ENCODE measurements at places on chromosomes 3 and 15.

DNA sequence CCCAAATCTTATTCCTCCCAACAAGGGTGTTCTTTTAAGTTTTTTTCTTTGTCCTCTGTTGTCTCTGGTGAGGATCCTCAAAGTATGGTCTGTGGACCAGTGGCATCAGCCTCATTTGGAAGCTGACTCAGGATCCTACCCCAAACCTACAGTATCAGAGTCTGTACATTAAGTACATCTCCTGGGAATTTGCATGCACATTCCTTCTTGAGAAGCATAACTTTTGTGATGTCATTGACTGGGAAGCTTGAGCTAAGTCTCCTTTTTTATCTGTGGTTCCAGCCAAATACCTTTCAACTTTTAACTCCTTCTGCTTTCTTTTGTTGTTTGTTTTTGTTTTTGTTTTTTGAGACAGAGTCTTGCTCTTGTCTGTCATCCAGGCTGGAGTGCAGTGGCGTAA is 40.5 kb downstream of the ARMC8 start:
- DNase-seq: no peak

DNA sequence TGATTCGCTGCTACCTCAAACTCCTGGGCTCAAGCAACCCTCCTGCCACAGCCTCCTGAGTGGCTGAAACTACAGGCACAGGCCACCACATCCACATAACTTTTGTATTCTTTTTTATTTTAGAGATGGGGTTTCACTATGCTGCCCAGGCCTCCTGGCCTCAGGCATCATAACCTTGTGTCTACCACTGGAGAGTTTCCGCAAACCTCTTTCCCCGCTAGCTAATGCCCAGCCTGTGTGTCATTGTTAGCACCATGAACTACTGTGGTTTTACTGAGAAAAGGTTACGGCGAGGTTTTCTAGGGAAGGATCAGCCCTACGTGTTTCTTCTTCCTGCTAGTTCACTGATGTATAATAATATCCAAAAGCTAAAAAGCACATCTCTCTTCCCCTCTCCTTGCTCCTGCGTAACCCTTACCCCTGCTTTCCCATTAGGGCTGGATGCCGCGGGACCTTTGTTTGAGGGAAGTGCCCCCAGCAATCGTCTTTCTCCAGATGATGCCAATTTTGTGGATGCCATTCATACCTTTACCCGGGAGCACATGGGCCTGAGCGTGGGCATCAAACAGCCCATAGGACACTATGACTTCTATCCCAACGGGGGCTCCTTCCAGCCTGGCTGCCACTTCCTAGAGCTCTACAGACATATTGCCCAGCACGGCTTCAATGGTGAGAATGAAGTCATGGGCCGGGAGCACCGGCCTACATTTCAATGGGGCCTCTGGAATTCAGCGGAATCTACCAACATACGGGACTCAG is 113.7 kb downstream of the LIPC start:
- no peak for DNase-seq

GRCh38 chr3:198079771-198080520 is 119.9 kb downstream of the LMLN start:
- no peak for DNase-seq

GRCh38 chr3:151707216-151707615 is 26.5 kb upstream of the AADACL2 start:
- no peak for DNase-seq

DNA sequence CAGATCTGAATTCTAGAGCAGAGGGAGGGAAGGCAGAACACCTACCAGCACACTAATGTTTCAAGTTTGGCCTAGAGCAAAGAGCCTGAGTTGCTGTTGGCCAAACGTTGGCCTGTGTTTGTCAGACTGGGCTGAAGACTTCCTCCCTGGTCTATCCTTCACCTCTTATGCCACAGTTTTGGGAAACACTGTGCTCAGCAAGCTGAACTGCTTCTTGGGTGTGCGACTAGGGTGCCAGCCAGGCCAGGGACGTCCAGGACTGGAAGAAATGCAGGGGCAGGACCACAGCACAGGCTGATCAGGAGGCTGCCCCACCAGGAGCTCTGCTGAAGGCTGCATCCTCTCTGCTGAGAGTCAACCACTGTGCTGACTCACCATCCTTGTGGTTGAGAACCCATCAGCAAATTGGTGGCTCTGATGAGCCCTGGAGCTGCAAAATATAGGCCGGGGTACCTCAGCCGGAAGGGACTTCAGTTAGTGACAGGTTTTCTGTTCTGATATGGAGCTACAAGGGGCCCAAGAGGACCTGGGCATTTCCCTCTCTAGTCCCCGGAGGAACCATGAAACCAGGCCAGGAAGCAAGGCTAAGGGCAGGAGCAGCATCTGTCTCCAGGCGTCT is 131.6 kb upstream of the RASGRP1 start:
- DNase-seq: no peak

DNA sequence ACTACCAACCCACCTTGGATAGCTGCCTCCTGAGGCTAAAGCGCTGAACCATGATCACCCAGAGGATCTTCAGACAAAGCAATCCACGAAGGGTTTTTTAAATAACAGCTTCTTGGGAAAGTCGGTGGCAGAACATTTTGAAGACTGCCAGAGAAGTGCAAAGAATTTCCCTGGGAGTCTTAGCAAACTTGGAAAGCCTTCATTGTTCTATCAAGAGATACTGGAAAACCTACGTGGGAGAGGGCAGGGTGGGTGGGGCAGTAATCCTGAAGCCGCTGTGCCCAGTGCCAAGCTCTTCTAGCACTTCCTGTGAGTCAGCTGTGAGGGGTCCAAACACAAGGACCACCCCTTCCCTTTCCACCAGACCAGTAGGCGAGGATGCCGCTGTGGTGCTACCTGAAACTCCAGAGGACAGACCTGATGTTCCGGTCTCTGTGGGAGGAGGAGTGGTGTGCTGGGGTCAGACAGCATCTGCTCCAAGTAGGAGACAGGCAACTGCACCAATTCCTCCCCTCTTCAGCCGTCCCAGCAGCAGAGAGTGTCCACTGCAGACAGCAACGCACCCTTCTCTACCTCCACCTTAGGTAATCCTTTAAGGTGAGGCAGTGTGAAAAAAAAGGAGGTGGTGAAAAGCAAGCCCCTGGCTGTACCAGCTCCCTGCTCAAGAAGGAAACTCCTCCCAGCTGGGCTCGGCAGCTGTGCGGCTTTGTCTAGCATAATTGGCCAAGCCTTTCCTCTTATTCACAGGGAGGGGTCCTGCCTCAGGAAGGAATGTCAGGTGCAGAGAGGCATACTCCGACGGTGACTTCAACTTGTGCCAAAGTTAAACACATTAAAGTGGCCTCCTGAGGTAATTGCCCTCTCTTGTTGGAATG is 99.0 kb downstream of the TMCC1 start:
- DNase-seq: no peak

DNA sequence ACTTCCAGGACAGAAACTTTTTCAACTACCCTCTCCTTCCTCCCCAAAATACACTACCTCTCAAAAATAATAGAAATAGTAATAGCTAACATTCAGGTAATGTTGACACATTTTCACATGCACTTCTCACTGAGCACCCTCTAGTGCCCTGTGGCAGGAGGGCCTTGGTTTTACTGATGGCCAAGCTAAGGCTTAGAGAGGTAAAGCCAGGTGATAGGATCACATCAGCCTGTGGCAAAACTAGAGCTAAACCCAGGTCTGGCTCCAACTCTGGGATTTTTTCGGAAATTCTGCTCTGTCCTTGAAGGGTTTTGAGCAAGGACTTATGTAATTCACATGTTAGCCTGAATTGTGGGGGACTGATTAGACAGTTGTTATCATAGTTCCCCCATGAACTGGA is 922 bp upstream of the TAMM41 start:
- no peak for DNase-seq

GRCh38 chr15:61762676-61763075 is 297.6 kb downstream of the VPS13C start:
- no peak for DNase-seq

DNA sequence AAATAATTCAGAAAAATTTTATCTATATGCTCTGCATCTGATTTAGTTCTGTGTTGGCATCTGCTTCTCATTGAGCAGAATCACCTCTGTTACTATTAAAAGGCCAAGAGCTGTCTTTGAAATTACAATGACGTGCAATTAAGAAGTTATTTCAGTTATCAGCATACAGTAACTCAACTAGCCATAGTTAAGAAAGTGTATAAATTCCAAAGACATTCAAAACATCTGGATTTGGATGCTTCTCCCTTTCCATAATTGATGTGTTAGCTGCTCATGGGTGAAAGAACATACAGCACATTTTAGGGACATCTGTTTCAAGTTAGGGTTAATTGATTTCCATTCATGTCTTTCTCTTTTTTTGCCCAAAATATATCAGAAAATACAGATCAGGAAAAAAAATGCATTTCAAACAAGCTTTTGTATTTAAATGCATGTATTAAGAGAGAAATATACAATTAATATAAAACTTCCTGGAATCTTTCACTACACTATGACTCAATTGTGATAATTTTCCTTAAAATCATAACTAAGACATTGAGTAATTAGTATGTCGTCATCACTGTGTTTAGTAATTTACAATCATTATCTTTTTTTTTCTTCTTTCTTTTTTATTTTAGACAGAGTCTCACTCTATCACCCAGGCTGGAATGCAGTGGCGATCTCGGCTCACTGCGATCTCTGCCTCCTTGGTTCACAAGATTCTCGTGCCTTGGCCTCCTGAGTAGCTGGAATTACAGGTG is 82.7 kb upstream of the MBNL1 start:
- DNase-seq: no peak

GRCh38 chr15:41568350-41569017 is 9.5 kb downstream of the TYRO3 start:
- no peak for DNase-seq

- no peak for DNase-seq
These were observed 4.6 kb downstream of the MCCC1 start for GRCh38 chr3:183094711-183095110.

- no peak for DNase-seq
These were observed 46.7 kb upstream of the RAP2B start for GRCh38 chr3:153115326-153115725.

DNA sequence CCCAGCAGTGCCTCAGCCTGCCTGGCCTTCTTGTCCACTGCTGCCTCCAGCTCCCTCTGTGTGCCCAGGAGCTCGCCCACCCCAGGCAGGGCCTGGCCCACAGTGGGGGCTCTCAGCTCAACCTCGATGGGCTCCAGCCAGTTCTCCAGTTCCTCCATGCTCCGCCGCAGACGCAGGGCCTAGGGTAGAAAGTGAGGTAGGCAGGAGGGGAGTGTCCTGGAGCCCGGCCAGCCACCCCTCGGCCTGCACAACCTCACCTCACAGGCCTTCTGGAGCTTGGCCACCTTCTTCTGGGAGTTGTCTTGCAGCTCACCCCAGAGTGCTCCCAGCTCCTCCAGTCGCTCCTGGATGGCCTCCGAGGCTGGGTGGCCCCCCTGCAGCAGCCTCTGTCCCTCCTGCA is 18.7 kb downstream of the PLA2G4B start:
- no peak for DNase-seq

- no peak for DNase-seq
These were observed 92.7 kb downstream of the LRRC28 start for GRCh38 chr15:99343881-99344551.

GRCh38 chr15:68618908-68619698 is 40.3 kb downstream of the CORO2B start:
- DNase-seq: no peak

GRCh38 chr3:30915782-30916181 is 21.3 kb upstream of the GADL1 start:
- no peak for DNase-seq

DNA sequence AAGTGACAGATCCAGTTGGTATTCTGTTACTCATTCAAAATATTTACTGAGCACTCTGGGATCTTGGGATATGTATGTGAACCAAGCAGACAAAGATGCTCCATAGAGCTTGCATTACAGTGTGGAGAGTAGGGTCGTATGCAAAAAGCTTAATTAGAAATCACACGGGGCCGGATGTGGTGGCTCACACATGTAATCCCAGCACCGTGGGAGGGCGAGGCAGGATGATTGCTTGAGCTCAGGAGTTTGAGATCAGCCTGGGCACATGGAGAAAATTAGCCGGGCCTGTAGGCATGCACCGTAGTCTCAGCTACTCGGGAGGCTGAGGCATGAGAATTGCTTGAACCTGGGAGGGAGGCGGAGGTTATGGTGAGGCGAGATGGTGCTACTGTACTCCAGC is 68.7 kb upstream of the MB21D2 start:
- DNase-seq: no peak

Measured in GOT3 (cell line).